ENCODE measurements at places on chromosomes 2 and 18.

DNA sequence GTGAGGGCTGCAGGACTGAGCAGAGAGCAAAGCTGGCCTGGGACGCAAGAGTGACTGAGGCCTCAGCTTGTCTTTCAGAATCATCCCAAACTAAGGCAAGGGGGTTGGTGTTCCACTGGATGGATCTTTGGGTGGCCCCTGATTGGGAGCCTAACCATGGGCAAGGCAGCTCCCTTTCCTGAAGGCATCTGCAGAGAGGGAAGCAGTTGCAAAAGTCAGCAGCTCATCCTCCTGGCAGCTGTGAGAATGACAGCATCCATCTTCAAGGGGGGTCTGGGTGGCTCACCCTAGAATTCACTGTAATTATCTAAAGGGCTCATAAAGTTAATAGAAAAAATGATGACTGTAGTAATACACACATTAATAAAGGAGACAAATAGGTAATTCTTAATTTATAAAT, 46.5 kb upstream of the RAB31 start:
- no peak for DNase-seq

- DNase-seq = no peak
Observed at GRCh38 chr18:47263150-47263429, 11.6 kb upstream of the SKOR2 start.

DNA sequence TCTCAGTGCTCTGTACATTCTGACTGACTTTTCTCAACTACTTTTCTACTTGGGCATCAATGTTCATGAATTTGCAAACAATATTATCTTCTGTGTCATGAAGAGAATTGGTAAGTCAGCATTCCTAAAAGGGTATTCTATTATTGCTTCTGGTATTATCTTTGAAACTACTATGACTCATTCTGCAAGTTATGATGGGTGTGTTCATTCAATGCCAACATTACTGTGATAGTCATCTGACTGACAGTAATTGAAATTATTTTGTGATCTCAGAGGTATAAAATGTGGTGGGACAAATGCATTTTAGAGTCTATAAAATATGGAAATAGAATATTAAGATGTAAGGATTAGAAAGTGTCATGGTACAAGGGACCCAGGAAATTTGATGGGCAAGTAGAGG, 736.0 kb upstream of the CELF4 start:
- DNase-seq = no peak

DNA sequence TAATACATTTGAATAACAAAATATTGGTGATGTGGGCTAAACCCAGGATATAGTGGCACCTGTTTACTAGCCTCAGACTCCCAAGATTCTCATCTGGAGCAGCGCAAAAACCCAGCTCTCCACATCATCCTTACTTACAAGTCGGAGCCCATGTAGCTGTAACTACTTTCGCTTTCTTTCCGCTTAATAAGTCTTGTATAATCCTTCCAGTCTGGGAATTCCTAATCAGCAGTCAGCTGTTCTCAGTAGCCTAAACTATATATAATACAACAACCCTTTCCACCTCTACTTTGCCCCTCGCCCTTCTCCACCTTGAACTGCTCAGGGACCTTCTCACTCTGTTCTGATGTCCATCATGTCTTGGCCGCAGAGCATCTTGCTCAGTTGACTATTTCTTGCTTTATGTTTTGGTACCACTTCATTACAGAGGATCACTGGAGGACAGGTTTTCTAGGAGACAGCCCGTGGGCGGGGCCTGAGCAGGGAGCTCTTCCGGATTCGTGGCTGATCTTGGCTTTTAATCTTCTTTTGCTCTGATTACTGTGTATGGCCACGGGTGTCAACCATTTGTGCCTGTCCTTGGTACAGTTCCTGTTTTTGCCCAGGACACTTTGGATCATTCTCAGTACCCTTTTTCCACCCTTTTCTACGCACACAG, 119.9 kb upstream of the SERTAD2 start:
- no peak for DNase-seq

DNA sequence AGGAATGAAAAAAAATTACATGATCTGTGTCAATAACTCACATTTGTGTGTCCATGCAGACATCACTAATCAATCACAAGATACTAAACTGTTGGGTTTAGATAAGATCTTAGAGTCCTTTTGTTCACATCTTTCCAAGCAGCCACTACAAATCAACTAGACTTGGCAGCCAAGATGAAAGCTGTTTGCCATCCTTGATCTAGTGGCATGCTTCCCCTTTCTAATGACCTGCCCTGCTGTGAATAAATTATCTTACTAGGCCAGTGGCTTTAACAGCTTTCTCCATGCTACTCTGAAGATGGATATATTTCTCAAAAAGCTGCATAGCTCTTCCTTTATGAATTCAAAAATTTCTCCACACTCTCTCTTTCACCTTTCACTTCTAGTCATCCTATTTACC, 1338.0 kb upstream of the ACVR2A start:
- no peak for DNase-seq

DNA sequence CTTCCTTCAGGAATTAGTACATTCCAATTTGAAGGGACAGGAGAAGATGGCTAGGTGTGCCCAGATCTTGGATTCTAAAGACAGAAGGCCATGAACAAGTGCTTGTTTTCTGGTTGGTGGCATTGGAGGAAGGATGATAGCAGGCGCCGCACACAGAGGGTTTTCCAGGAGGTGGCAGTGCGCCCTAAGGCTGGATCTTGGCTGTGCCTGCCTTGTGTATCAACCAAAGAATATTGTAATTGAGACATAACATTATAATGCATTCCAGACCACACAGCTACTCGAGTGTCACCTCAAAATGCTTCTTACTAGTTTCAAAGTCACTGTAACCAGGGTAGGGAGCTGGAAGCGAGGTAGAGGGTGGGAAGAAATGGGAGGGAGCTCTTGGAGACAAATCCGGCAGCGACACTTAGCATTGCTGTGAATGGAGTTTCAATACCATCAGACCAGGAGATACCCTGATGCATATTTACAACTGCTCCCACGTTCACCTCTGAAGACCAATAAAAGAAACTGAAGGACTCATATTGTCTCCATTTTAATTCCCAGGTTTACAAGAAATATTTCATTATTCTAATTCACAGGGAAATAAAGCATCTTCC, 42.5 kb downstream of the CPO start:
- peak; percentile 79 for DNase-seq

DNA sequence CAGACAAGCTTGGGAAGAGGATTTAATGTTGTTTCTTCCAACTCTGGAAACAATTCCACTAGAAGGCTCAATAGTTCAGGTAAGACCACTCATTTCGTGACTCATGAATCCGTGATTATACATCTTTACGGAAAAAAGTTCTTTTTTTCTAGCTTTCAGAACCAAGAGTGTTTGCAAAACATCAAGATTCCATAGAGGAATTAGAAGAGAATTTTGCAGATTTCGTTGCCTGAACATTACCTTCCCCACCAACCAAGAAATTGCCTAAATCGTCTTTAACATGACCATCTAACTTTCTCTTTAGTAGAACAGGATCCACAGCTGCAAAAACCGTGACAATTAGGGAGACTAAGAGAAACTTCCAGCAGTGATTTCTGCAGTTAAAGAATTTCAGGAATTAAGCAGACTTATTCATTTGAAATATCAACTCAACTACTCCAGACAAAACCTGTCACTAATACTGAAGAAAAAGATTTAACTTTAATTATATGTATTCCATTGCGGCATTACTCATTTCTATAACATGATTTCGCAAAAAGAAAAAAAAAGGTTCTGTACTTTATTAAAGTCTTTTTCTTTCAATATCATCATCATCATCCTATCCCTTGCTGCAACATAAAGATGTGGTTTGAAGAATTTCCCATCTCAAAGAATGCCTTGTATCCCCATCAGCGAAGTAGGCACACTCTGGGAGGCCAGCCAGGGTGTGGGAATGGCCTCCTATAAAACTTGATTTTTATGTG, 1.9 kb upstream of the NAB1 start:
- peak; percentile 85 for DNase-seq

GRCh38 chr18:6781796-6782195, 52.3 kb downstream of the ARHGAP28 start:
- peak; percentile 29 for DNase-seq

- DNase-seq = peak; percentile 9
Observed at GRCh38 chr2:122132147-122132691, 376.8 kb downstream of the TSN start.

DNA sequence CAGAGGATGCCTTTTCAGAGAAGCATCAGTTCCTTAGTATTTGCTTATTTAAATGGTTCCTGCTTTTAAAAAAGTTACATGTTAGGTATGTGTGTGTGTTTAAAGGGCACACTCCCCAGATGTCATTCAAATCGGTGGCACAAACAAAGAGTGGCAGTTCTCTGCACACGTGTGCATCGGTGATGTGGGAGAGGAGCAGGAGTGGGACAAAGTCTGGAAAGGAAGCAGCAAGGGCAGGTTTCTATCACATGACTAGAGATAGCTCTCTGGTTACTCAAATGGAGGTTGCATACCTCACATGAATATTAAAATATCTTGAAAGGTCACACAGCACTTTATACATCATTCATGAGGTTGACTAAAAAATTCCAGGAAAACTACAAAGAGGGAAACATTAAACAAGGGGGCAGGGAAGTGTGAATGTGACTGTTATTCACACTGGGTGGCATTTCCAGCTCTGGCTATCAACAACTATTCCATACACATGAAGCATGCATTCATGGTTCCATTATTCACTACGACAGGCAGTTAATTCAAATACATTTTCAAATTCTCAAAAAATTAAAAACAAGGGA, 64.7 kb downstream of the SEPTIN10 start:
- no peak for DNase-seq

GRCh38 chr2:60152226-60152833, 401.1 kb downstream of the BCL11A start:
- peak; percentile 2 for DNase-seq

GRCh38 chr18:72194072-72194471, 350.1 kb downstream of the CBLN2 start:
- DNase-seq = no peak

GRCh38 chr2:163455815-163456214, 280.0 kb downstream of the FIGN start:
- DNase-seq = no peak

- no peak for DNase-seq
Observed at GRCh38 chr2:234330902-234331301, 166.0 kb downstream of the ARL4C start.

- no peak for DNase-seq
Observed at GRCh38 chr2:154974041-154974440, 275.5 kb downstream of the KCNJ3 start.

DNA sequence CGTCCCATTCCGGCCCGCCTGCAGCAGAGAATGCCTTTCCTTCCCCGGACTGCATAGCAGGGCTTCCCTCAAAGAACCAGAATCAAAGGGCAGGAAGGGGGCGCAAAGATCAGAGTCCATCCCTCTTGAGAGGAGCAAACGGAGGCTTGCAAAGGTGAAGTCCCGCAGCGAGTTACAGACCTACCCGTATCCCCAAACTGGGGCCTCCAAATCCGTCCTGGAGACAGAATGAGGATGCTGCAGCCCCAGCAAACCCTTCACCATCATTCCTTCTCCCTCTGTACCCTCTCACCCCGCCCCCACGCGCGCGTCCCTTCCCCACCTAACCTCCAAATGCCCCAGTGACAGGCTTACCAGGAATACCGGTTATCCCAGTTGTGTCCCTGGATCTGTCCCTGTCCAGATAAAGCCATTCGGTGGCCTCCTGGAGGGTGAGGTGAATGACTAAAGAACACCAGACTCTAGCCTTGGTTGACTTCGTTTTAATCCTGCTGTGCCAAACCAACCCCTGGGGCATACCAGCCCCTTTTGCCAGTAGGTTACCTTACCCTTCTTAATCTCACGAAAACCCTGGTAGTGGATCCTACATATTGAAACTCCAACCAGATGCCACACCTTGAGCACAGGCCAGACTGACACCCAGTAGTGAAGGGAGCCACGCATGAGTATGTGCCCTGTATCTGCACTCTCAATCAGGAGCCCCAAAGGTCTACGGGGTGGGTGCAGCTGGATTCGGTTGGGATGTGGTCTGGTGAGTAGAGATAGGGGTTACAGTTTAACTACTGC, 961 bp upstream of the SLC40A1 start:
- DNase-seq = no peak

DNA sequence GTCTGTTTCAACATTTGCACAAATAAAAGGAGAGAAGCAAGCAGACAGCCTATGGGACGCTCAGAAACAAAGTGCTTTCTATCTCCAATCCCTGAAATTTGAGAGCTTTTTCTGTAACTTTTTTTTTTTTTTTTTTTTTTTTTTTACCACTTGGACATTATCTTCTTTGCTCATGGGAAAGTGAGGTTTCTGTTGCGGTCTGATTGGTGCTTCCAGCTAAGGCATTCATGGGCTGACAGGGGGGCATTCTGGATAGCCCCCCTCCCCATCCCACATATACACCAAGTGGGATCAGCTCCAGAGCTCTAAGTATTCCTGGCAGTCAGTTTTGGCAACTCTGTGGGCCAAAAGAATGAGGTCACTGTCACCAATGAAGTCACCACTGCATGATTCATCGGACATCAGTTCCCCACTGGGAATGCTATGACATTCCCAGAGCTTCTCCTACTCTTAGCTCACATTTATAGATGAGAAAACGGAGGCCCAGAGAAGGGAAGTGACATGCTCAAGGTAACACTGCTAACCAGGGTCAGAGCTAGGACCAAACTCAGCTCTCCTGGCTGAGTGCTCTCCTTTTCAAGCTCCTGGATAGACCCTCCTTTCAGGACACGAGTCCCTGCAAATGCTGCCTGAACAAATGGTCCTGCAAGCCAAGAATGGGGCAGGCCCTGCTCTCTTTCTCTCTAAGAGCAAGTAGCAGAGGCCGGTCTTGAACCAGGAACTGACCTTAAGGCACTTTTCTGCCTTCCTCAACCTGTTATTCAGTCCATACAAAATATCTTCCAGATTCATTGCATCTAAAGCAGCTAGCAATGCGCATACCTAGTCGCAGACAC, 61.3 kb downstream of the TMEM247 start:
- DNase-seq = peak; percentile 75

DNA sequence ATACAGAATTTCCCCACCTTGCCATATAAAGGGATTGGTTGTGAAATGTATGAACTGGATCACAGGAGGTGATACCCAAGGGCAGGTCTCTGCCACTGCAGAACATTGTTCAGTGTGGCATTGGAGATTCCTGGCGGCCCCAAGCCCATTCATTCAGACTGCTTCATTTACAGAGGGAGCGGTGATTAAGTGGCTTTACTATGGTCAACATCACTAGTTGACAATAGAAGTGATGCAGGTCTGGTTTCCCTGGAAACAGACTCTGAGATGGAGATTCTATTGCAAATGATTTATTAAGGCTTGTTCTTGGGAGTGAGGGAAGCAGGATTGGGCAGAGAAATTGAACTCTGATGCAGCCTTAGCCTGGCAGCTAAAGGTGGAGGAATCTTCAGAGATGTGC, 62.4 kb downstream of the ZDBF2 start:
- DNase-seq = no peak

DNA sequence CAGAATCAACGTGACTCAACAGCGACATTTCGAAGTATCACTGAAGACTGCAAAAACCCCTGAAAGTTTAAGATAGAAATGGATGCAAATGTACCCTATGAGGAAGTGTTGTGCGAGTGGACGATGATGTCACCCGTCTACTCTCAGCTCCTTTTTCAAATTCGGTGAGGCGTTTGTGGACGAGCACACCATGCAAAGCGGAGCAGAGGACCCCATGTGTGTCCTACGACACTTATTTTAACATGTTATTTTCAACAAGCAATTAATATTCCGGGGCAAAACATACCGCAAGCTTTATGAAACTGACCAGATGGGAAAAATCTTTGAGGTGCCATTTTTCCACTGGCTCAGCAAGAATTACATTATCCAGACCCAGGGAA, 2.0 kb downstream of the PXDN start:
- no peak for DNase-seq

- no peak for DNase-seq
Observed at GRCh38 chr2:110843496-110843895, 111.1 kb downstream of the ACOXL start.

GRCh38 chr2:18930971-18931370, 341.6 kb upstream of the NT5C1B start:
- DNase-seq = no peak
